Activated naive CD4-positive, alpha-beta T cell treated with anti-CD3 and anti-CD28 coated beads, Interleukin-2, amount 50 U/mL, for 16 hours (primary cell): ENCODE measurements at places on chromosomes 4 and X.

DNA sequence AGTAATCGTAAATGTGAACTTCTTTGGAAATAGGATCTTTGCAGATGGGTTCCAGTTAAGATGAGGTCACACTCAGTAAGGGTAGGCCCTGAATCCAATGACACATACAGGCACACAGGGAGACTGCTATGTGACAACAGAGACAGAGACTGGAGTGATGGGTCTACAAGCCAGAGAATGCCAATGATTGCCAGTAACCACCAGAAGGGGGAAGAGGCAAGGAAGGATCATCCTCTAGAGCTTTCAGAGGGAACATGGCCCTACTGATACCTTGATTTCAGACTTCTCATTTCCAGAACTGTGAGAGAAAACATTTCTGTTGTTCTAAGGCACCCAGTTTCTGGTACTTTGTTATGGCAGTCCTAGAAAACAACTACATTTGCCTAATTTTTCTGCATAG lies 73.1 kb upstream of the CCDC160 start:
- no peak for DNase-seq

GRCh38 chr4:7886007-7886973 lies 53.4 kb downstream of the AFAP1 start:
- DNase-seq: no peak

- DNase-seq: no peak
These were observed 40.4 kb upstream of the PAPSS1 start for GRCh38 chr4:107760281-107760947.

- DNase-seq: no peak
These were observed 18.3 kb downstream of the GAB1 start for GRCh38 chr4:143354990-143355389.

- DNase-seq: no peak
These were observed 78.2 kb downstream of the EPHA5 start for GRCh38 chr4:65592089-65592488.

DNA sequence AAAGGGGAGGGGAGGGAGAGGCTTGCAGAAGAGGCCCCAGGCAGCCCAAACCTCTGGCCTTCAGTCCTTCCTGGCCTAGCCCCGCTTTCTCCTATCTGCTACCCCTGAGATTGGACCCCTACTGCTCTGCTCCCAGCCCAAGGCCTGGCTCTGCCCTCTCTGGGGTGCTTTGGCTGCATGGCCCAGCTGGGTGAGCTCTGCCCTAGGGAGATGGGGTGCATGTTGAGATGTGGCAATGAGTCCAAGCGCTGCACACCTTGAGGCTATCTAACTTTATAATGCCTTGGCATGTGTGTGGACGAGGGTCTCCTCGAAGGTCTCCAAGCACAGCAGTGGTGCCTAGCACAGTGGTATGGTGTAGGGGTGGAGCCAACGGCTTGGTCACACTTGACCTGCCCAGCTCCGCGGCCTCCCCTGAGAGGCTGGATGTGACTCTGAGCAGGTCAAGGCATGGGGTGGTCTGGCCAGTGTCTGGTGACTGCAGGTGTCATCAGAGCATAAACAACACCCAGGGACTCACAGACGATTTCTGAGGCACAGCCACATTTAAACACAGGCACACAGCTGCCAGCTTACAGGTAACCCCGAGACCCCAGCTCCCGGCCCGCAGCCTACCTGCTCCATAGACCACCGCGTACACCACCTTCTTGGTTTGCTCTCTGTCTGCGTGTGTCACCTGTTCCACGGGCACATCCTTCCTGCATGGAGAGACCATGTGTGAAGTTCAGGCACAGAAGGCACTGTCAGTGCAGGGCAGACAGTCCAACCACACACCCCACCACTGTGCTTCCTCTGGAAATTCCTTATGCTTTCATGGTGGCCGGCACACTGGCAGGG lies 36.3 kb downstream of the NAT8L start:
- no peak for DNase-seq

GRCh38 chr4:77899607-77900006 lies 37.0 kb downstream of the MRPL1 start:
- DNase-seq: no peak

- no peak for DNase-seq
These were observed 165.6 kb upstream of the GALNT7 start for GRCh38 chr4:173002830-173003561.

DNA sequence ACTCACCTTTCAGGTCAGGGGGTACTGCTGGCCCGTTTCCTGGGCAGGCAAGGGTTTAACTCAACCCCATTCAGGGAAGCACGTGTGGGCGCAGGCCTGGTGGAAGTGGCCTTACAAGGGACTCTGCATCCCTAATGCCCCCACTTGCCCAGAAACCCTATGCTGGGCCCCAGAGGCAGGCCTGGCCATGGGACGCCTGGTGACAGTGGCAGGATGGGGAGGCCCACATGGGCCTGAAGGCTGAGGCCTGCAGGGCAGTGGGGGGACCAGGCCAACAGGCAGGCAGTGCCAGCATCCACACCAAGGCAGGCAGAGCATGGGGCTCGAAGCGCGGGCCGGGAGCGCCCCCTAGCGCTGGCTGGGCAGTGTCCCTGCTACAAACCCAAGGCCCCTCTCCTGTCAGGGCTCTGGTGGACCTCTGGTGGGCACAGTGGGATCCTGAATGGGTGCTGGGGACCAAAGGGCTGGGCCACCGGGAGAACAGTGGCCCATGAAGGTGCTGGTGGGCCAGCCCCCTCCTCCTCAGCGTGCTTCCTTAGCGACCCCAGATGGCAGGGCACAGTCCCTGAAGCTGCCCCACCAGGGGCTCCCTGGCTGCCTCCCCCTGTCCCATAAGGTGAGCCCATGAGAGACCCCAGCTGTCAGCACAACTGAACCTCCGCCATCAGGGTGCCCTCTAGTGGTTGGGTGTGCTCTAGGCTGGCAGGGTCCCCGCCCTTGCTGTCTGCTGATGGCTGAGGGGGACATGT lies 16.8 kb downstream of the FGFR3 start:
- DNase-seq: peak; percentile 67

DNA sequence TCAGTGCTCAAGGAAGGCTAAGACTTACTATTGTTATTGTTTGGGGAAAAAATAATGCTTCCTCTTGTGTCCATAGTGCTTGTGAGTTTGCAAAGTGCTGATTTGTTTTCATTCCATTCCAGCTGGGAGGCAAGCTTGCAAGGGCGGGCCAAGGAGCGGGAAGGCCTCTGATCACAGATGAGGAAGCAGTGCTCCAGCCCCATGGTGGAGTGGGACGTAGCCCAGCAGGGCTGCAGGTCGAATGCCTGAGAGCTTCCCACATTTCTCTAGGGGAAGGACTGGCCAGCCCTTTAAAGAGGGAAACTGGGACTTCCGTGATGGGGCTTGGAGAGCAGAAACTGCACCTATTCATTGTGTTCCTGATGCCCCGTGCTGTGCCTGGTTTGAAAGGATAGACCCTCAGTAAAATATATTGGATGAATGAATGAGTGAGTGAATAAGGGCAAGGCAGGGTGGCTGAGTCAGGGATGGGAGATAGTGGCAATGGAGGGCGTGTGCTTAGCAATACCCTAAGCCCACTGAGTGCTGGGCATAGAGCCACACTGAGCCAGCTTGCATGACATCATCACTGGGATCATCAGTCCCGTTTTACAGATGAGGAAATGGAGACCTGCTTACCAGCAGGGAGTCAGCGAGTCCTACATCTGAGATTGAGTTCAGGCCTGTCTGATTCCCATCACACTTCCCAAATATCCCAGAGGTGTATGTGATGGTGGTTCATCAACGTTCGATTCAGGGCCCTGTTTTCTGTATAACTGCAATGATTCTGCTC lies 17.9 kb upstream of the NSG1 start:
- DNase-seq: no peak

DNA sequence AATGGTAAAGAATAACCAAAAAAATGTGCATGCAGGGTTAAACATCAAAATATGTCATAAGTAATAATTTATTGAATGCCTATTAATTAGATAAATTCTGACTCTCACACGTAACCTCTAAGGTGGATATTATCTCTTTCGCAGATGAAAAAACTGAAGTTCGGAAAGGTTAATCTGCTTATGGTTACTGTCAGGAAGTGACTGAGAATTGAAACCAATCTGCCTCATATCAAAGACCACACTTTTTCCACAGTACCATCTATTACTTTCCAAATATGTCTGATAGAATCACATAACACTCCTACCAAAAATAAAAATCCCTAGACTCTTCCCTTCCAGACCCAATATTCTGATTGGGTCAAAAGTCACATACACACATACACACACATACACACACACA lies 6.2 kb downstream of the CHIC2 start:
- DNase-seq: no peak

DNA sequence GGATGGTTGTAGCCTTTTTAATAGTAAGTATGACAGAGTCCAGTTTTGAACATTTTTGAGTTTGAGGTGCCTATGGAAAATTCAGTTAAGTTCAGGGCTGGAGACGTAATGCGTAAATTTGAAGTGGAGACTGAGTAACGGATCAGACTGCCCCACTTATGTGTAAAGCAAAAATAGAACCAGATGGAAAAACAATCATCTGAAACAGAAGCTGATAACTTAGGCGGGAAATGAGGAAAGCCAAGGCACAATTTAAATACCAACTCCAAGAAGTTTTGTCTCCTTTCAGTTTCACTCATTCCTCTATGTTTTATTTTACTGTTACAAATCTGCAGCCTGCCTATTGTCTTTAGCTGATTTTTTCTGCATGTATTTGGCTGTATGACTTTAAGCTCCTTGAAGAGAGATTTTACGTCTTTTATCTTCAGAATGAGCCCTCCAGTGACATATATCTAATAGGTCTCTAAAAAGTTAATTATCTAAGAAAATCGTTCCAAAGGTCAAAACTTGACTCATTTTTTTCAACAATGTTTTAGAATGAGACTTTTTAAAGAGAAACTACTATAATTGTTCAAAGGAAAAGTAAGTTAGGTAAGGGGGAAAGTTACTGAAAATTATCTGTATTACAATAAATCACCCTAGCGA lies 1.1 kb downstream of the SGCB start:
- no peak for DNase-seq

DNA sequence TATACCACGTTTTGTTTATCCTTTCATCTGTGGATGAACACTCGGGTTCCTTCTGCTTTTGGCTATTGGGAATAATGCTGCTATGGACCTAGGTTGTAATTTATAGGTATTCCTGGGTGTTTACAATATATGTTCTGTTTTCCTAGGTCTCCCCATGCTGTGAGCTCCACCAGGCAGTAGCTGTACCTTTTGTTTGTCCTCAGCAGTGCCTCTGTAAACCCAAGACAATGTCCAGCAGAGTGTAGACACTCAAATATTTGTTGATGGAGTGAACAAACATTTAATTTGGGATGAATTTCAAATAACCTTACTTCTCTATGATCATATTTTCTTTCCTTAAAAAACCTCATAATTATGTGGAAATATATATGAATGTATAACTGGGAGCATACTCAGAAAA lies 259.5 kb upstream of the BOD1L1 start:
- no peak for DNase-seq

GRCh38 chrX:77786365-77786680 lies 307 bp upstream of the ATRX start:
- DNase-seq: no peak

GRCh38 chr4:170589597-170590191 lies 499.9 kb upstream of the AADAT start:
- DNase-seq: no peak

GRCh38 chrX:111006116-111006515 lies 89.9 kb upstream of the PAK3 start:
- DNase-seq: no peak

GRCh38 chr4:157072002-157072401 lies 3.9 kb upstream of the GLRB start:
- DNase-seq: no peak

GRCh38 chrX:134542485-134542884 lies 82.5 kb downstream of the HPRT1 start:
- DNase-seq: no peak

- no peak for DNase-seq
These were observed 12.2 kb downstream of the GK2 start for GRCh38 chr4:79395841-79396240.

- no peak for DNase-seq
These were observed 109.4 kb downstream of the DLG3 start for GRCh38 chrX:70554081-70554480.

- no peak for DNase-seq
These were observed 888 bp downstream of the RAB28 start for GRCh38 chr4:13483136-13483767.

- DNase-seq: no peak
These were observed 109.5 kb downstream of the FRYL start for GRCh38 chr4:48670587-48670986.

DNA sequence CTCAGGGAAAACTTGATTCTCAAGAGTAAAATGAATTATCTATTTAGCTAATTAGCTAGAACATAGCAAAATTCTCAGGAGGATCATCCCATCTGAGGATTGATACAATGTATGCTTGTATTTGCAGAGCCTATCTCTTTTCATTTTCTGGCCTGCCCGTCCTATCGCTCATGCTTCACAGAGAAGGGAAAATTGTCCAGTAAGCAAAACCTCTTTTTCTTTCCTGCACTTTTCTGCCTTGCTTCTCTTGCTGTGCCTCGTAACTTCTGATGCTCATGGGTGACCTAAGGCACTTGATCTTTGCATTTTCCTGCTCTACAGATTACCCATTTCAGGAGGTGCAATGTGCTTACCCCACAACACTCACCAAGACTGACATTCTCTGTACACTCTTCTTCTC lies 88.1 kb downstream of the GBA3 start:
- DNase-seq: no peak

GRCh38 chr4:148332486-148332885 lies 109.7 kb downstream of the NR3C2 start:
- no peak for DNase-seq

- no peak for DNase-seq
These were observed 16.9 kb downstream of the LHFPL1 start for GRCh38 chrX:112662559-112663427.

DNA sequence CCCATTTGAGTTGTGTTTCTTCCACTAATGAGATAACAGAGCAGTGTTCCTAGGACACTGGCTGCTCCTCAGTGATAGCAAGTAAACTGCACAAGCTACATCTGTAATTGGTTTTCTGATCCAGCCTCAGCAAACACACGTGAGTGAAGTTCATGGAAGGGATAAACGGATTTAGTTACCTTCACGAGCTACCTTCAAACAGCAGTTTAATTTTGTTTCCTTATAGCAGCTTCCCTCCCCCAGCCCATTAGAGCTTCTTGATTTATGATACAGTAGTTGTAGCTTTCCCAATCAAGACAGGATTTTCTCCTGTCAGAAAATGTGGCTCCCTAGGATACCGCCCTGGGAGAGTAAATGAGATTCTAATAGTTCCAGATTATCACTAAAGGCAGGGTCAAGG lies 634.2 kb upstream of the FAT1 start:
- DNase-seq: no peak

- DNase-seq: no peak
These were observed 23.0 kb downstream of the LDB2 start for GRCh38 chr4:16875487-16875886.

DNA sequence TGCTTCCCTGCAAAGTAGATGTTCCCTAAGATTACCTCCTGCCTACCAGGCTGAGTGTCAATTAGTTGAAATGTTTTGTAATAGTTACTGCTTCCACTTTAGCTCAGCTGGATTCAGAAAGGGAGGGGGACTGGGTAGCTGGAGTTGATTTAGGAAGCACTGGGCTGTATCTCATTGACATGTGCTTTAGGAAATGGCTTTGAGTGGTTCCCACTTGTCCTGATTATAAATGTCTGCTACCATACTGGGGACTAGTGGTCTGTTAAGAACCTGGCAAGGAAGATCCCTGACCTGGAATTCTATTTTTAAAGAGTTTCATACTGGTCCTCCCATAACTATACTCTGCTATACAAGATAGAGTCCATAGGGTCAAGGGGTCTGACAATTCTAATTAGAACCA lies 363.9 kb upstream of the PPP1R2C start:
- no peak for DNase-seq

GRCh38 chrX:150899191-150899757 lies 806 bp upstream of the CD99L2 start:
- DNase-seq: peak; percentile 15
